Renal pelvis (tissue), 12 donors: ENCODE measurements at places on chromosomes 12 and 14.

DNA sequence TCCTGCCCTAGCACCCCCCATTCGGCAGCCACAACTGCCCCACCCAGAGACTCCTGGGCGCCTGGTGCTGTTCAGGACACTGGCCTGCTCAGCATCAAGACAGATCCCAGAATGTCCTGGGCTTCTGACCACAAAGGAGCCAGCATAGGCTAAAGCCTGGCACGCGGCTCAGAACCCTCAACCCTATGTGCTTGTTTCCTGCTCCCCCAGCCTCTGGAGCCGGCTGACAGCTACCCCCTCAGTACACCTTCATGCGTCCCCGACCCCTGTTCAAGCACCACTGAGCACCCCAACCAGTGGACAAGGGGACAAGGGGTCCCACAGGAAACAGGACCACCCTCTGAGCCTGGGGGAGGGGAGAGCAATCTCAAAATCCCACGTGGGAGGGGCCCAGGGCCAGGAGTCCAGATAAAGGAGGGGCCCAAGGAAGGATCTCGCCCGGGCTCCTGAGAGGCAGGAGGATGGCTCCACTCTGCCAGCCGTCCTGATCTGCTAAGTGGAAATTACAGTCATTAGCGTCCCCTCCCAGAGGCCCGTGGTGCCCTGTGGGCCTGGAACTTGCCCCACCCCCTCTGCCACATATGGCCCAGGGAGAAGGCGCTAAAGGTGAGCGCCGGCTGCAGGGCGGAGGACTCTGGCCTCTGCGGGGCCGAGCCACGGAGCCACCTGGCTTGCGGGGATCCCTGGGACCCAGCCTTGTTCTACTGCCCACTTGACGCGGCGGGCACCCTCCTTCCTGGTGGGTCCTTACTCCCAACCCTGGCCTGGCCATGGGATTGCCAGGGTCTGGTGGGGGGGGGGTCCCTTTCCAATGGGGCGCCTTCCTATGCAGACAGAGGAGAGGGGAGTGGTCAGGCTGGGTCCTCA, 27.2 kb upstream of the GPR132 start:
- no peak for DNase-seq

DNA sequence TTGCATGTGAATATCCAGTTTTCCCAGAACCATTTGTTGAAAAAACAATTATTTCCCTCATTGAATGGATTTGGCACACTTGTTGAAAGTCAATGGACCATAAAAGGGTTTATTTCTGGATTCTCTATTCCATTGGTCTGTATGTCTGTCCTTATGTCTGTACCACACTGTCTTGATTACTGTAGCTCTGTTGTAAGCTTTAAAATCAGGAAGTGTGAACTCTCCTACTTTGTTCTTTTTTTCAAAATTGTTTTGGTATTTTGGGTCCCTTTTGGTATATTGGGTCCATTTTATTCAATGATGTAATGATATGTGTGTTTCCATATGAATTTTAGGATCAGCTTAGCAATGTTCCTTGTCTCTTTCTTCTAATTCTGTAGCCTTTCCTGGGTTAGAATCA, 64.8 kb downstream of the PPP2R5C start:
- no peak for DNase-seq

DNA sequence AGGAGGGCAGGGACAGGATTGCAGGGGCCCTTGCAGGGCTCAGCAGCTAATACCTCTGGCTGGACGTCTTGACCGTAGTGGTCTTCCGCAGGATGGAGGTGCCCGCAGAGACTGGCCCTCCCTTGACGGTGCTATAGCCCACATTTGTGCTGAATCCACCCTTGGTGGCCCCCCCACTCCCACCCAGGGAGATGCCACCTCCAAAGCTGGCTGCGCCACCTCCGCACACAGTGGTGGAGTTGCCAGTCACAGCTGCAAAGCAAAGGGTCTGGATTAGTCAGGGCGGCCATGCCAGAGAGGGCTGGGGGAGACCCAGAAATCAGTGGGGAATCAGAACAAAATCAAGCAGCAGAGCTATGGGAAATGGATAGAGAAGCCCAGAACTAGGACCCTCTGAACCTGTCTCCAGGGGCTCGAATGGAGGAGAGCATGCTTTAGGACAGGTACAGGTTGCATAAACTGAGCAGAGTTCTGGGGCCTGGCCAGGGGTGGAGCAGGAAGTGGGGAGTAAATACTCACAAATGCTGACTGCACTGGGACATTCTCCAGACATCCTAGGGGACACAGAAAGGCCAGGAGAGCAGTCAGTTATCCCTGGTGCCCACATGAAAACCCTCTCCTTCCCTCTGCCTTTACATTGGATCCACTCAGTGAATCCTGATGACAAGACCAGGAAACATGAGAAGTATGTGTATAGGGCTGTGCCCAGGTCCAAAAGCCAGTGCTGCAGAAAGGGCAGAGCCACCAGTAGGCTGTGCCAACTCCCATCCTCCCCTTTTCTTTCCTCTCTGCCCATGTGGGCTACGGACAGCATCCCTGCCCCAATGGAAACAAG, 8.1 kb upstream of the KRT4 start:
- no peak for DNase-seq

DNA sequence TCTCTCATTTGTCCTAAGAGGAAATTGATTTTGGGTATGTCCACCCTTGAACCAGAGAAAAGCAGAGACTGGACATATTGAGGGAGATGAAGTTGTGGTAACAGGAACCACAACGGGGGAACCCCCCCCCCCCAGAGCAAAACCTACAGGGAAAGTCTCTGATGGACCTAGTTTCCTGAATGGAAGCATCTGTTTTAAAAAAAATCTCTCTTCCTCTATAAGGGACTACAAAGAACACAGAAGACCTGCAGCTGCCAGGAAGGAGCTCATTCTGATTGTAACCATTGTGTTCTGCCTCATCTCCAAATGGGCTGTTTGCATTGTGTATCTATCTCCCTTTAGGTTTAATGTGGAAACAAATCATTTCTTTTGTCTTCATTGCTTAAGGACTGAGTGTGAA, 13.4 kb downstream of the C1S start:
- no peak for DNase-seq

GRCh38 chr14:24458736-24459135, 16.2 kb upstream of the SDR39U1 start:
- DNase-seq: no peak

DNA sequence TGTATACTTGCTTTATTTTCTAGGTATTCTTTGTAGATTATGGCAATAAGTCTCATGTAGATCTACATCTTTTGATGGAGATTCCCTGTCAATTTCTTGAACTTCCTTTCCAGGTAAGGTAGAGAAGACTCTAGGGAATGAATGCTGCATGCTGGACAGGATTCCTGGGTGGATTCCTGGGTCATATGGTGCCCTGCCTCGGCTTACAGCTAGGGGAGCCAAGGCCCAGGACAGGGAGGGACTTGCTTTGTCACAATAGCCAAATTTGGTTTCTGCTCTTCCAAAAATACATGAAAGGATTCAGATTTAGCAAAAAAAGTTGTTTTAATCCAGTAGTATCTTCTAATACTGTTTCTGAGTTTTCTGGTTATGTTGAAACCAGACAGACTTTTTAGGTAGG, 59.5 kb upstream of the ASPG start:
- no peak for DNase-seq

- DNase-seq: peak; percentile 0
Measured at GRCh38 chr12:74646831-74647230, 109.2 kb downstream of the ATXN7L3B start.

- no peak for DNase-seq
Measured at GRCh38 chr14:71022939-71023338, 115.7 kb downstream of the PCNX1 start.

DNA sequence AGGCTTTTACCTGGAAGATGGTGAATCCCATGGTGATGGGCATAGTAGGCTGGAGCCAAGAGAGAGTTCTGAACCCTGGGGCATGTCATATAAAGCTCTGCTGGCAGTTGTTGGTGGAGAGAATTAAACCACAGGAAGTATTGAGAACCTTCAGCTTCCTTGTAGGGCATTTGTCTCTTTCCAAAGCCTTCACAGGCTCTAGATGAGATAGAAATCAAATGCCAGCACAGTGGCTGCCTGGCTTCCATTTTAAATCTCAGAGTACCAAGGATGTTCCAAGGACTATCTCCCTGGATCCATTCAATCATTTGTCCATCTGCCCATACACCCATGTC, 369.6 kb downstream of the DPF3 start:
- DNase-seq: no peak

DNA sequence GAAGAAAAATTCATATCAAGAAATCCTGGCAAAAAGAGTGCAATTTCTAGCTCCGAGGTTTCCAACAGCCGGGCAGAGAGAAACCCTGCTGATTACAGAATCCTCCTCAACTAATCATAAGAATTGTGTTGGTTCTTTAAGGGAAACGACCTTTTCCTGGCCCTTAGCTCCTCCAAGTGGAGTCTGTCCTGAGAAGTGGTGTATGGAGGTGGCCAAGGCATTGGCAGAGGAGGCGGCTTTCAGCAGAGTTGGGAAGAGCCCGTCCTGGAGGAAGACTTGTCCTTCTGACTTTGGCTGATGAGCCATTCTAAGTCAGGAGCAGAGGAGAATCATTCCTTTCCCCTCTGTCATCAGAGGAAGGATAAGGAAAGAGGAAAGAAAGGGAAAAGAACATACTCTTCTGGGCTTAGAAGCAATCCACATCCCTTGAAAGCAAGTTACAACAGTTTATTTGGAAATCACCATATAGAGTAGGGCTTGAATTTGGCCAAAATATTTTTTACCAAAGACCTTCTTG, 46.5 kb upstream of the PTCSC3 start:
- no peak for DNase-seq

- no peak for DNase-seq
Measured at GRCh38 chr12:108379823-108380222, 40.7 kb upstream of the CMKLR1 start.

DNA sequence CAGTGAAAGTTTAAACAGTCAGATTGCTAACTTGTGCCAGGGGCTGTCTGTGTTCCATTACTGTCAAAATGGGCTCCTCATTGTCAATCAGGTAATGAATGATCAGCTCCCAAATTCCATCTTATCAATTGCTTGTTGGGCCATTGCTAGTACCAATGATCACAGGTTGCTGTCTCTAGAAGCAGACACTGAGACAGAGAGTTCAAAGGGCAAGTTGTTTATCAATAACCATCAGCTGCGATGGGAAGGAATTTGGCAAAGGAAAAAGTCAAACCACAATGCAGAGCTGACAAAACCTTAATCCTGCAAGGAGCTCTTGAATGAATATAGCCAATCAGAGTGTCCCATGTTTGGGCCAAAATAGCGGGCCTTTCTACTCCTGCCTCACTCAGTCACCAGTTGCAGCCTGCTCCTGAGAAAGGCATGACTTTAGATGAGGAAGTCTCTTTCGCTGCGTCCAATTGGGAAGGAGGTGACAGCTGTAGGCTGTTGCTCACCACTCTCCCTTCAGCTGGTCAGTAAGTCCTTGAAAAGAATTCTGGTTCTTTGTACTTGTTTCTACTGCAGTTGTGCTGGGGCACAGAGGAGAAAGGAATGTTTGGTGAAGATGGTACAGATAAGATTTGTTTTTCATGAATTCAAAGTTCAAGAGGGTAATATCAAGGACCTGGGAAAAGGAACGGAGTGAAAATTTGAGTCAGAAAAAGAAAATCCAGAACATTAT, 179.2 kb upstream of the PDE3A start:
- DNase-seq: no peak

GRCh38 chr12:70744178-70744577, 106.9 kb upstream of the PTPRB start:
- no peak for DNase-seq

DNA sequence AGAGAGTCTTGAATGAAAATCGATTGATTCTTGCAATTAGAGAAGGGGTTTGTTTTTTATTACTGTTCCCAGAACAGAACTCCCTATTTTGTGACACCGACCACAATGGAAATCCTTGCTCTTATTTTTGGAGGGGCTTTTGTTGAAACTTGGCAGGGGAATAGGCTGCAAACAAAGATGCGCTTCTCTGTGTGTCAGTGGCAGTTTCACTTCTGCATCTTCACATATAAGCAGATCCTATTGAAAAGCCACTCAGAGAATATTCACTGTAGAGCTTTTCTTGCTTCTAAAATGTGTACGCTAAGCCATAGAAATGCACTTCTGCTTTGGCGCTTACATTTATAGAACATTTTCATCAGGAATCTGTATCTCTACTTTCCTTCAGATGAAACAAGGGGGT, 1822.4 kb upstream of the SEL1L start:
- DNase-seq: no peak

DNA sequence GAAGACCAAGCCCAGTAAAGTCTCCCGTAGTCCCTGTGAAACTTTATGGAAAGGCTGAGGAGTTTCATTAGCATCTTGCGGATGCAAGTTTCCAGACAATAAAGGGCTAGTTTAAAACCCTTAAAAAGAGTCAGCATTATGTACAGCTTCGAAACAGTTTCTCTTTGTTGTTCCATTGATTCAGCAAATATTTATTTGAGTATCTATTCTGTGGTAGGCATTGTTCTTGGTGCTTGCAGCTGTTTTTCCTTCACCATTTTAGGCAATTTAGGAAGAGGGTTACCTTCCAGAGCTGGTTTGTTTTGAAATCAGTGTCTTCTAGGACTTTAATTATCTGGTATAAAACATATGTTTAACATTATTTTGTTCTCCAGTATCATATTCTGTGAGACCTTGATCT, 1.5 kb downstream of the SLIRP start:
- no peak for DNase-seq

- no peak for DNase-seq
Measured at GRCh38 chr12:72647139-72647538, 375.0 kb downstream of the TRHDE start.

GRCh38 chr12:30450872-30451271, 244.8 kb downstream of the IPO8 start:
- DNase-seq: no peak

DNA sequence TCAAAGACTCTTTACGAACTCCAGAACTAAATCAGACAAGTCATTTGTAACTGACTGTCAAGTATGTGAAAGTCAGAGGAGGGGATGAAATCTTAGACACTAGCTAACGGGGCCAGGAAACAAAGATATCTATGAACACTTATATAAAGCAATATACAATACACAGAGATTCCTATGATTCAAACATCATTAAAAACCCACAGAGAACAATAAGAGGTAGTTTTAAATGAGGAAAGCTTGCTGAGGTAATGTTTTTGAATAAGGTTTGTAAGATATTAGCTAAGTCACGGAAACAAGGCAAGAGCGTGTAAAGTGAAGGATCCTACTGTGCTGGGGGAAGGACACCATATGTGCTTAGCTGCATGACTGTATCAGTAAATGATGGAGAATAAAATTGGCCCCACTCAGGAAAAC, 36.7 kb downstream of the SAV1 start:
- no peak for DNase-seq

GRCh38 chr12:89236237-89236636, 116.1 kb downstream of the DUSP6 start:
- no peak for DNase-seq

- no peak for DNase-seq
Measured at GRCh38 chr14:99589651-99590530, 14.1 kb downstream of the CCDC85C start.
